ENCODE measurements at places on chromosomes 7 and 10.

DNA sequence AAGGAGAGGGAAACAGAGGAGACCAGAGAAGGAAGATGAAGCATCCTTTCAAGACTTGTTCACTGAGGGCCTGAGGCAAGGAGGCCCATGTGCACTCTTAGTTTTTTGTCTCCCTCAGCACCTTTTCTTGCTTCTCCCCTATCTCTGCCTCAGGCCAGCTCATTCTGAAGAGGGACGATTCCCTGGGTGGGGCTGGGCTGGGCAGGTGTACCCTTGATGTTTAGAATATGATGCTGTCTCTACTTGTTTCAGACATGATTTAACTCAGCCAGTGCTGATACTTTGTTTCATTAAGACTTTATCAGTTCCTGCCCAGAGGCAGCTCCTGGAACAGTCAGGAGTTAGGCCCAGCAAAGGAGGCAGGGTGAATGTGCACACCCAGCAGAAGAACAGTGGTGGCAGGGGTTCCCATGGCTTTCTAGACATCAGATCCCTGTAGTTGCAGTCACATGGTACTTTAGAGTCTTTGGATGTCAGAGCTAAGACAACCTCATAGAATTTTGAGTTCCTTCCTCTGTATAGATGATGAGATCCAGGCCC is 3.4 kb downstream of the PRXL2A start:
- no peak for DNase-seq

DNA sequence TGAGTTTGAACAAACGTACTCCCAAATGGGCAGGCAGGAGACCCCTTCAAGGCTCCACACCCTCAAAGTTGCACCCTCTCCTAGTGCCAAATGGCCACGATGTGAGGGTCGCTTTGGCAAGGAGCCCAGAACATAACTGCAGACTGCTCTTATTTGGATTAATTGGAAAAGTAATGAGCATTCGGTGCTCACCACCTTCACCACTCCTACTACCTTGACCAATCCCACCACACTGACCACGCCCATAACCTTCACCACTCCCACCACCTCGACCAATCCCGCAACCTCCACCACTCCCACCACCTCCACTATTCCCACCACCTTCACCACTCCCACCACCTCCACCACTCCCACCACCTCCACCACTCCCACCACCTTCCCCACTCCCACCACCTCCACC is 94.7 kb upstream of the PAX2 start:
- no peak for DNase-seq

DNA sequence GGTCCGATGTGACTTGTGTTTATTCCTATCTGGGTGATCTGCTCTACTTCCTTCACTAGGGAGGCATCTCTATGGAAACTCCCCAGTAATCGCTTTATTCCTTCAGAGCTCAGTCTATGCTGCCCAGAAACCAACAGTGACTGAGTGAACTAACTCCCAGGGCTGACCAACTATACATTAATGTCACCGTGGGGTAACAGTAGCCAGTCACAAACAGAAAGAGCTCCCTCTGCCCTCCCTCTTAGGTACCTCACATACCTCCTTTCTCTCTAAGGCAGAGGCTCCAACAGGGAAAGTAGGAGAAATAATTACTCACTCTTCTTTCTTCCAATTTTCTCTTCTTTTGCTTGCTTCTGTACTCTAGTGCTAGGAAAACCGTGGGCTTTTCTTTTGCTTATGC is 855.0 kb downstream of the REEP3 start:
- no peak for DNase-seq

- DNase-seq = no peak
Observed at GRCh38 chr10:105187243-105187642, 546.2 kb downstream of the SORCS3 start.

DNA sequence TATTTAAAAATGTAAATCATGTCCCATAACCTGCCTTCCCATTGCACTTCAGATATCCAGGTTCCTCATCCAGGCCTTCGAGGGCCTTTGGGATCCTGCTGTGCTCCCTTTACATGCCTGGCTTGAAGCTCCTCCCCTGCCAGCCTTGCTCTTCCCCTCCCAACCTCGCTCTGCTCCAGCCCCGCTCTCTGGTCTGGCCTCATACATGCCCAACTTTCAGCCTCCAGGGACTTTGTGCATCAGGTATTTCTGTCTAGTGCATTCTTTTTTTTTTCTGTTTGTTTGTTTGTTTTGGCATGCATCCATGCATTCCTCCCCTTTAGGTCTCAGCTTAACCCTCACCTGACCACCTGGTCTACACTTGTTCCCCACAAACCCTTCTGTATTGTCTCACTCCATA is 160.3 kb downstream of the SNX10 start:
- DNase-seq = no peak

- DNase-seq = no peak
Observed at GRCh38 chr10:60899266-60899665, 44.7 kb downstream of the RHOBTB1 start.

DNA sequence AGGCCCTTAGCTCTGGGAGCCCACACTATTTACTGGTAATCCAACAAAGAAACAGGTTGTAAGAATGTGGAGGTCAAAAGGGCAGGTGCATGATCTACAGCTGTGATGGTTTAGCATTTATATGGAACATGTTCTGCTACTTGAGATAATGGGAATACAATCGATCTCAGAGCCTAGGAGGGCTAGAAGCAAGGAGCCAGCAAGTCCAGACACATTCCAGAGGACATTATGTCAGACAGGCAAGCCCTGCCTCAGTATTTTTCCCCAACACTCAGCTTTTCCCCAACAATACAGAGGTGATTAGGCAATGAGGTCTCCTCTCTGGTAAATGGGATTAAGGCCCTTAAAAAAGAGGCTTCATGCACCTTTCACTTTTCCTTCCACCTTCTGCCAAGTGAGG is 21.4 kb upstream of the GNAT3 start:
- DNase-seq = no peak

DNA sequence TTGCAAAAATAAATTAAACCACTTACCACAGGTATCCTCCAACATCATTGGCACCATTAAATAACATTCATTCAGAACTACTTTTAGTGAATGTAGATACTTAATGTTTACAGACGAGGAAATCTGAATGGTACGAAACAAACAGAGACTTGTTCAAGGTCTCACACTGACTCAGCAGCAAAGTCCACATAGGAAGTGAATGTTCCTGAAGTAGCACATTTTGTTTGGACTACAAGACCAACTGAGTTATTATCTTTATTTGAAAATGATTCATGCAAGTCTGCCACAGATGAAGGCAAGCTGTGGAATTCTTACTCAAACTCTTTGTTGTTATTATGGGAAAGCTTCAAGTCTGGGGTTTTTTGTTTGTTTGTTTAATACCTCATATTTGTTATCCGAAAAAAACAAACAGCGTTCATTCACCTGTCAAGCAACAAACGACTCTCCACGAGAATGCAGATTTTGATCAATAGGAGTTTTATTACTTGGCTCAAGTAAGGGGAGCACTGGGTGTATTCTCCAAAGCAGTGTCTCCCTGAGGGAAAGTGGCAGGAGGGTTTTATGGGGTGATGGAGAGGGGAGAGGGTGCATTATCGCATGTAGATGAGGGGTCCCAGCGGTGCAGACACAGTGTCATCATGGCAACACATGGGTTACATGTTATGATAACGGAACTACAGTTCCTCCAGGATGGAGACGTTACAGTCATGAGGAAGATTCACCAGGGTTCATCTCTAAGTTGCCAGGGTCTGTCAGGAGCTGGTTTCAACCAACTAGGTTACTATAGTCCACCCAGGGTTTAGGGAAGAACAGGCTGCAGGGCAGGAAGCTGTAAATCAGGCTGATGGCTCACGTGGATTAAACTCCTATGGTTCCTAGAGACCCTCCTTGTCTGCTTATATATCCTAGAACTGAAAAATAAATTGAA is 147.7 kb upstream of the AKR1E2 start:
- no peak for DNase-seq

DNA sequence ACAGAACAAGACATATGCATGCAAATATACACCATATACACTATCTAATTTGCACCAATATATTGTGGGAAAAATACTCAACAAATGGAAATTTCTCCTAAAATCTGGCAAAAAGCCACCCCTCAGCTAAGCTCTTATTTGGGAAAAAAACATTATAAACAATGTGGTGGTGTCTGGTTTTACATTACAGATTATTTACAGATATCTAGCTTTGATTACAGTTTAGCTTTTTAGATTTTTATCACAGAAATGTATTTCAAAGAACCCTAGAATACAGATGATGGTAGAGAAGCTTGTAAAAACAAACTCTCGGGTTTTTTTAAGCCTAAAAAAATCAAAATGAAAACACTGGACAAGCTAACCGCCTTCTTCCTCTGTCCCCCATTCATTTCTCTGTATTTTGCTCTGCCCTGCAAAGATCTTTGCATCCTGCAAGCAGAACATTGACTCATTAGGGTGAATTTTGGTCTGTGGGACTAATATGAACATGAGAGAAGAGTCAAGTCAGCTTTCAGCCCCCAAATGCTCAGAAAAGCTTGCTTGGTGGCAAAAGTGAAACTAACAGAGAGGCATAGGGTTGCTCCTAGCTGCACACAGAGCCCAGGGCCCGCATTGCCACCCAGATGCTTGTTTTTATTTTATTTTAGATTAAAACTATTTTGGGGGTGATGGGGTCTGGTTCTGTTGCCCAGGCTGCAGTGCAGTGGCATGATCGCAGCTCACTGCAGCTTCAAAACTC is 88.8 kb upstream of the LYZL1 start:
- DNase-seq = no peak

DNA sequence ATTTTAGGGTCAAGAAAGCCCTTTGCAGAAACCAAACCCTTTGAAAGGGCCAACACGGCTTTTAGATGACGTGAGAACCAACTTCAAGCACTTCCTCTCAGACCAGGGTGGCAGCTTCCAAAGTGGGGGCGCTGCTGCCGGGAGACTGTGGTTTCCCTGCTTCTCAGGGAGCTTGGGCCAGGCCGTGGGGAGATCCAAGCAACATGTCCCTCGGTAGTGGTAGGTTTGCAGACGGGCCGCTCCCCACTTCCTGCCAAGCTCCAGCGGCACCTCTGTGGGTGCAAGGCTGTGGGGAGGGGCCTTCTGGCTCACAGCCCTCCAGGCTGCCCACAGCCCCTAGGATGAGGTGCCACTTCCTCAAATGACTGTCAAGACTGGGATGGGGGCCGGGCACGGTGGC is 132.4 kb downstream of the FAM53B start:
- DNase-seq = no peak

DNA sequence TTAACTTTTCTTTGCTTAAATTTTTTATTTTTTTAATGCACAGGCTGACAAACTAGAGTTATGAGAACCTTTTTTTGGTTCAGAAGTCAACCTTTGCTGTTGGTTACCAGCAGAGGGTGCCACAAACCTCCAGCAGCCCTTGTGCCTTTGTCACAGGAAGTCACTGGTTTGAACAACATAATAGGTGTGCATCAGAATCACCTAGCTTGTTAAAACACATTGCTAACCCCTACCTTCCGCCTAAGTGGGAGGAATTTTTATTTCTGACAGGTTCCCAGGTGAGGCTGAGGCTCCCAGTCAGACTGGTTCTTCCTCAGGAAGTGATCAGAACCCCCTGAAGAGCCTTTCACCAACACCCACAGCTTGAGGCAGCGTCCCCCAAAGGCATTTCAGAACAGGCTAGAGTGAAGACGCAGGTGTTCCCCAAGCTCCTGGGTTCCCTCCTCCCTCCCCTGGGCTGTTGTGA is 22.6 kb upstream of the VDAC2 start:
- DNase-seq = no peak

DNA sequence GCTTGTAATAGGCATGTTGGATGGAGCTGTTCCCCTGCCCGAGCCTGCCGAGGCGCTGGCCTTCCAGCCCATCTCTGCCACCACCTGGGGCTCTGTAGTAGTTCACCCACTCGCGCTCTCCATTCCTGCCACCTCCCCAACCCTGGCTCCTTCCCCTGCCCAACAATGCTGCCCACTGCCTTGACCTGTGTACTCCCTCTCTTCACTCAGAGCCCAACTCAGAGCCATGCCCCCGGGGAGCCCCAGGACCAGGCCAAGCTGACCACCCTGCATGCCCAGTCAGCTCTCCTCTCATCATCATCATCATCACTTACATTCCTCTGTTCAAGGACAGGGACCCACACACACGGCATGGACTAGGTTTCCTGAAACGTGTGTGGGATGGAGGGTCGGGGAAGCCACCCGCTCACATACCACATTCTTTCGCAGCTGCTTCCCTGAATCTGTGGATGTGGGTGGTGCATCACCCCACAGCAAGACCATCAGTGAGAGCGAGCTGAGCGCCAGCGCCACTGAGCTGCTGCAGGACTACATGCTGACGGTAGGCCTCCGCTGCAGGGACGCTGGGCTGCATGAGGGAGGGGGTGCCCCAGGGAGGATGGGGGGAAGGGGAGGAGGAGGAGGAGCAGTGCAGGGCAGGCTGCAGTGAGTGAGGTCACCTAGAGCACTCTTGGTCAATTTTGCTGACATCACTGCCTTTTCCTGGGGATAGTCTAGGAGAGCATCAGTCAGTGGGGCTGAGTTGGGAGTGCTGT is 15.6 kb downstream of the NACAD start:
- DNase-seq = no peak

DNA sequence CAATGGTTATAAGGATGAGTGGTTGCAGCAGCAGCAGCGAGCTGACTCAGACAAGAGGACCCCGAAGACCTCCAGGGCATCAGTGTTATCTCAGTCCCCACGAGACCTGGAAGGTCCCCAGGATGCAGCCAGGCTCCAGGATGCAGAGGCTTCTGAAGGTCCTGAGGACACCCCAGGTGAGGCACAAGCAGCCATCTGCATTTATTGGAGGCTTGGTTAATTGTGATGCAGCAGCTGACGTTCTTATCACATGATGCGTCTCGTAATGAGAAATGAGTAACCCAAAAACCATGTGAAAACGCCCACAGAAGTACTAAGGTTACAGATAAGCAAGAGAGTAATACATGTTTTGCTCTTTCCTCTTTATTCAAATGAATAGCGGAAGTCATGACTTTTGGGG is 17.4 kb downstream of the C7orf57 start:
- no peak for DNase-seq

DNA sequence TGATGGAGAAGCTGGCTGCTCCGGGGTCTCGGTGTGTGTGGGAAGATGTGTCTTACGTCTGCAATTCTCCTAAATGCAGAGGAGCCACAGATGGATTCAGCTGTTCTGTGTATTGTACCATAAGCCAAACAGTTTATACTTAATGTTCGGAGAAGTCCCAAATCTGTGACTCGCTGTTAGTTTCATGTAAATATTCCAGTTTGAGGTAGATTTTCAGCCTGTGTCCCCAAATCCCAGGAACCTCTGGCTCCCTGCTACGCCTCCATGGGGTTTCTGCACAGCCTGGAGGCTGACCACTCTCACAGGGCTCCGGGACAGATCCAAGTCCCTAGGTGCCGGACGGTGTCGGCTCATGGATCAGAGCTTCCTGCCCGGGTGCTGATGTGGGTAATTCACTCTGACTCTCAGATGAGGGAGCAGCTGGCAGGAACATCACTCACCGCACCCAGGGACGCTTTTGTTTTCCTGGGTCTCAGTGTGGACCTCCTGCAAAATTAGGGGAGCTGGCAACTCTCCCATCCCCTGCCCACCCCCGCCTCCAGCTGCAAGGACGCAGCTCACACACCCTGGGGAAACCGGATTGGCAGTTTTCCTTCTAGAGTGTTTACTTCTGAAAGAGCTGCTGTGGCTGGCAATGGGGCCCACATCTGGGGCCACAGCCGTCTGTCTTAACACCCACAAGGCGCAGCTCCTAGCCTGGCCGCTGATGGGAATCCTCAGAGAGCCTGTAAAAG is 421.1 kb upstream of the FOXK1 start:
- DNase-seq = no peak

All from fibroblast of skin of left quadriceps (primary cell).